ENCODE measurements at places on chromosomes 12 and 14. TPM values are rescaled to one million over a fixed set of nuclear protein-coding genes. Genes with fewer than 3 reads are reported as not detected.

DNA sequence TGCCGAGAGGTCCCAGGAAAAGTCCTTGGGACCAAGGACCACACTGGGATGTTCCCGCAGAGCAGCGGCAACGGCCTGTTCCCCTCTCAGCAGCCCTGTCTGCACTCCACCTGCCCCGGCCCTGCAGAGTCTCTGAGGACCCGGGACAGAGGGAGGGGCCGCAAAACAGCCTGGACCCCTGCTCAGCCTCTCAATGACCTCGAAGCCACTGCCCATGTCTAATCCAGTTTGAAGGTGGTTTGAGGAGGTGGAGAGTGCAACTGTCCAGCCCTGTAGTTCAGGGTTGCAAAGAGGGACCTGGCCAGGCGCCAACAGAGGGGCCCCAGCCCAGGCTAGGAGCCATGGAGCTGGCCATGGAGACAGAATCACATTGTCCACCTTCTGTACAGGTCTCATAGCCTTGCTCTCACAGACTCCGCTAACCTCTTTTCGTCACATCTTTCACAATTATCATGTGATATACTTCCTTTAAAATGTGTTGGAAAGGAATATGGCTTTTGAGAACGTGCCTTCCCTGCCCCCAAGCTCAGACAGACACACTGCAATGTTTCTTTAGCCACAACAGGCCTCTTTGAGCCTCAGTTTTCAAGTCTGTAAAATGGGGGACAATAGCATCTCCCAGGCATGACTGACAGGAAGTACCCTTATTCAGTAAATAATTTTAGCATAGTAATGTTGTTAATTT is 49.3 kb downstream of the ACTN1 start:
- DNase-seq: no peak

DNA sequence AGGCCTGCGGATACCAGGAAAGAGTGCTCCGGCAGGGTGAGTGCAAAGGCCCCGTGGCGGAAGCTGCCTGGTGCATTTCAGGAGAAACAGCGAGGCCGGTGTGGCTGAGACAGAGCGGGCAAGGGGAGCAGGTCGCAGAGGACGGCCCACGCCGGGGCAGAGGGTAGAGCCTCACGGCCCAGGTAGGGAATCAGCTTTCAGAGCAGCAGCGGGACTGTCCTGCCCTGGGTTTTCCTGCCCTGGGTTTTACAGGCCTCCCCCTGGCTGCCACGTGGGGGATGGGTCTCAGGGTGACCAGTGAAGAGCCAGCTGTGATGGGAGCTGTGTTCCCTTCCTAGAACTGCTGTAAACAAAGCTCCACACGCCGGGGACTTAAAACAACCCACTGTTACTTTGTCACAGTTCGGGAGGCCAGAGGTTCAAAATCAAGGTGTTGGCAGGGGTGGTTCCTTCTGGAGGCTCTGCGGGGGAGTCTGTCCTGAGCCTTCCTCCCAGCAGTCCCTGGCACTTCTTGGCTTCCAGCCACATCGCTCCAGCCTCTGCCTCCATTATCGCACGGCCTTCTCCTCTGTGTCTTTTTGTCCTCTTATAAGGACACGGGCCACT is 10.4 kb downstream of the NCOR2 start:
- DNase-seq: no peak

DNA sequence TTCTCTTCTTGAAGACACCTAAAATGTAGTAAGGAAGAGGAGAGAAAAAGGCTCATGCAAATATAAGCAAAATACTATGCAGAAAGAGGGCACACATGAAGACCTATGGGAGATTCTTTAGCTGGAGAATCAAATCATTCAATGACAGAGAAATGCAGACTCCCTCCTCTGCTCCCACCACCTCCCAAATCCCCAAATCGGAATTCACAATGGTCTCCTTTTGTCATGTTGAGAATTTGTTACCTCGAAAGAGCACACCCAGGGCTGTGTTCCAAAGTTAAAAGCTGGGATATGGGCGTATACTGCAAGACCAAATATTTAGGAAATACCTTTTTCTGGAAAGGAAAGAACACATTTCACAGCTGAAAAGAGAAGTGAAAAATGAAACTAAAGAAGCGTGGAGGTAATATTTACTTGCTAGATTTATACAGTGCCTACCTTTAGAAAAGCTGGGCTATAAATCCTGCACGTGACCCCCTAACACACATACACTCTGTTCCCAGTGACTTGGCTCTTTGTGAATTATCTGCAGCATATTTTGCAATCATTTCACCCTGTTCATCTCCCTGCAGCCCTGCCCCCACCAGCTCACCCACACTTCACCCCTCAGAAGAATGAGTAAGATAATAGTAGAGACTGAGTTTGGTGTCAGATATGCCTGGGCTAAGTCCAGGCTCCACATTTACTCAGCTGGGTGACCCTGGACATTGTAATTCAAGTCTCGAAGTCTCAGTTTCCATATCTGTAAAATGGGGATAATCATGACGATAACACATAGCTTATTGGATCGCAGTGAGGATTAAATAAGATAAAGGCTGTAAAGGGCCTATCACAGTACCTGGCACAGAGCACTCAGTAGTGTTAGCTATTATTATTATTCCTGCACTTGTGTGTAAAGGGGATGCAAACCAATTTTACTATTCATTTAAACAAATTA is 2.9 kb upstream of the CACNA1C start:
- DNase-seq: no peak

- DNase-seq: peak; percentile 4
These were observed 260.8 kb downstream of the RASSF9 start for GRCh38 chr12:85575120-85576096.

GRCh38 chr12:82504409-82504808 is 146.1 kb downstream of the METTL25 start:
- no peak for DNase-seq

DNA sequence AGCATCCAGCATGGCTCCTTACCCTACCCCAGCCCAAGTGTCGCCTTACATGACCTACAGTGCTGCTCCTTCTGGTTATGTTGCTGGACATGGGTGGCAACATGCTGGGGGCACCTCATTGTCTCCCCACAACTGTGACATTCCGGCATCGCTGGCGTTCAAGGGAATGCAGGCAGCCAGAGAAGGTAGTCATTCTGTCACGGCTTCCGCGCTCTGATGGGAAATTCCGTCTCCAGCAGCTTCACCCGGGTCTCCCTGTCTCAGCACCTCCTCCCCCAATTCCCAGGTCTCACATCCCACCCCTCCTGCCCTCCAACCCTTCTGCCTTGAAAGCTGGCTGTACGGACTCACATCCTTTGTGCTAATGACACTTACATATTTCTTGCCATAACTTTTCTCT is 14.6 kb downstream of the PAX9 start:
- DNase-seq: no peak

DNA sequence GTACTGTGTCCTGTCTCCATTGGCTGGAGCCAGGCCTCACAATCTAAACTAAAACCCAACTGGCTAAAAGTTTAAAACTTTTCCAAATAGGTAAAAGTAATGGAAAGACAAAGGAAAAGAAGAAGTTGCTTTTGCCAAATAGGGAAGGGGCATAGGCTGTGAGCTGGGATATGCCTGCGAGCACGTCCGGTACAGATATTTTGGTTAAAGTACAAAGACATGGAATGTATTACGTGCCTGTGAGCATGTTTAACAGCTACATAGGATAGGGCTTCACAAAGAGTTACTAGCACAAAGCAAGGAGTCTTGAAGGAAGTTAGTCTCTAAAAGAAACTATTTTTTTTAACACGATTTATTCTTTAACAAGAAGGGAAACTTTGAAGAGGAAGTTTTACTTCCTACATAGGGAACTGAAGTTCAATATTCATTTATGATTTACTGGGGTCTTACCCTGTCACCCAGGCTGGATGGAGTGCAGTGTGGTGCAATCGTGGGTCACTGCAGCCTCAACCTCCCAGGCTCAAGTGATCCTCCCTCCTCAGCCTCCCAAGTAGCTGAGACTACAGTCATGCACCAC is 41.9 kb upstream of the INF2 start:
- no peak for DNase-seq

DNA sequence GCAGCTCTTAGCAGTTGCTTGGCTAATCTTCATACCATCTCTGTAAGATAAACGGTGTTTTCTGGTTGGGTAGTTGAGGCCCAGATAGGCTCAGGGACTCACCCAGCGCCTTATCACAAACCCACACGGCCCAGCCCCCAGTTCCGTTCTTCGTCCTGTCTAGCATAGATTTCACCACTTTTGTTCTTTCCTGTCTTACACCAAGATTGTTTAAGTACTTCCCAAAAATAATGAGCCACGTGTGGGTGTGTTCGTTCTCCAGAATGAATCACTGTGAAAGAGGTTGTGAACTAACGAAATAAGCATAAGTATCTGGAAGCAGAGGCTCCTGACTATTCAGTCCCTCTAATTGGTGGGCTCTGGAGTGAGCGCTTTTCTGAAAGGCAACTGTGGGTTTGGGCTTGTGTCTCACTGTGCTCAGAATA is 21.4 kb downstream of the ACVR1B start:
- DNase-seq: peak; percentile 25

DNA sequence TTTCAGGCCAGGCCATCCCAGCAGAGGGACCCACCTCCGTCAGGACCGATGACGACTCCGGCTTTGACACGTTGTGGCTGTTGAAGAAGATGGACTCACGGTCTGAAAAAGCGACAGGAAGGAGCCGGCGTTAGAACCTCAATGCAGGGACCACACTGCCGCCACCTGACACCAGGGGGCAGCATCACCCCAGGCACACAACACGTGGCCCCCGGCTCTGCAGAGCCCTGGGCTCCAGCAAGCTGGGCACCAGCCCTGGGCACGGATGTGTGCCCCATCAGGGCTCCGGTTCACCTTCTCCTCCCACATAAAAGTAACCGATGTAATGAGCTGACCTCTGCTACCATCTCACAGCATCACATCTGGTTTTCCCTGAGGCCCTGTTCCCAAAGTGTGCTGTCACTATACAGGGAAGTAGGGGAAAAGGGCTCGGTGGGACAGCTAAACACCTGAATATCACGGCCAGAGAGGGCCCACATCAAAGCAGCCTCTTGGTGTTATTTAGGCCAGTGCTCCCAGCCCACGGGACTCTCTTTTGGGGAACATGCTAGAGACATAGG is 29.0 kb downstream of the CHGA start:
- DNase-seq: no peak

DNA sequence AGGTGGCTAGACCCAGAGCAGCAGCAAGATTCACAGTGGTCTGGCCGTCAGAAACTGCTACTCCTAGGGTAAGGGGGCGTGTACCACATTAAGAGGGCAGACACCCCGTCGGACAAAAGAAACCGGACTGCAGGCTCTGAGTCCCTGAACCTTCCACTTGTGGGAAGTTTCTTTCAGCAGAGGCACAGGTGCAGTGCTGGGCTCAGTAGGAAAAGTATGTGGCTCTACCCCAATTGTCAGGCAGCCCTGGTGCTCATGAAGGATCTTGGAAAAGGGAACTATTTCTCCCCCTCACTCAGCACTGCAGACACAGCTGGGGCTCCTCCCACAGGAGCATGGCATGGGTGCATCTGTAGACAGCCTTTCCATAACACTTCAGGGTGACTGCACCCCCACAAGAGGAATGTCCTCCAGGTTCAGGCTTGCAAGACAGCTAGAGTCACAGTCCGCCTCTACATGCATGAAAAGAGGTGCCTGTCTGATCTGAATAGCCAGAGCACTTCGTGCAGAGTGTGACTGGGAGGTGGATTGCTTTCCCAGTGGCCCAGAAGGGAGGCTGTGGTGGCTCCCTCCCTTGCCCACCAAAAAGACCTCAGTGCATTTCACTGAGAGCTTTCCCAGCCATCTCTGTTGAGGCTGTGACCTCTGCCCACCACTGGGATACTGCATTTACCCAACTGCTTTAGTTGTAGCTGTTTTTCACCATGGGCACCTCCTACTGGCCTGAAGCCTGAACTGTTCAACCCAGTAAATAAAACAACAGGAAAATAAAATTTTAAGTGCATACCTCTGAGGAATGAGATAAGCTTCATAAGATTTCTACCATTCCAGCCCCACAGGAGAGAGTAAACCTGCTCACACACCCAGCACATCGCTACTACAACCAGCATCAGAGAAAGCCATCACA is 14.2 kb downstream of the CEP128 start:
- no peak for DNase-seq

DNA sequence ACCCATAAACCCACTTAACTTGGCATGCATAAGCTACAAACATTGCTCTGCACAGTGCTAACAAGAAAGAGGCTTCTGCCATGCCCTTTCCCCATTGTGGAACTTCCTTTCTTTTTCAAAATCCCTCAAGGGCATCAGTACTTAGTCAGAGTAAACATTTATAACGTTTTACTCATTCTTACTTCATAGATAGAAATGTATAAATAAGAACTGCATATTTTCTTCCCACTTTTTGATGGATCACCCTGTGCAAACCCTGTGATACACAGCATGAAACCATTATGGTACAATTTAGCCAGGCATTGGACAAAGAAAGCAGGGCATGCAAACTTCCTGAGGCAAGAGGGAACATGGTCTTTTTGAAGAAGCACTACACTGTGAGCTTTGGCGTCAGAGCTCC is 113.8 kb upstream of the FOXG1 start:
- no peak for DNase-seq

Gene MYF5
- total RNA-seq: not detected

Gene APOF
- total RNA-seq: not detected

Gene SRRM4
- not detected for total RNA-seq

Gene CDCA3
- 85.0 TPM for total RNA-seq

Gene RFX4
- total RNA-seq: not detected
